ENCODE measurements at places on chromosomes 16 and 17.

- DNase-seq, result no peak
These were observed 56.7 kb downstream of the GRB7 start for GRCh38 chr17:39794249-39794970.

GRCh38 chr16:11564046-11564926 is 22.4 kb downstream of the LITAF start:
- no peak for DNase-seq

DNA sequence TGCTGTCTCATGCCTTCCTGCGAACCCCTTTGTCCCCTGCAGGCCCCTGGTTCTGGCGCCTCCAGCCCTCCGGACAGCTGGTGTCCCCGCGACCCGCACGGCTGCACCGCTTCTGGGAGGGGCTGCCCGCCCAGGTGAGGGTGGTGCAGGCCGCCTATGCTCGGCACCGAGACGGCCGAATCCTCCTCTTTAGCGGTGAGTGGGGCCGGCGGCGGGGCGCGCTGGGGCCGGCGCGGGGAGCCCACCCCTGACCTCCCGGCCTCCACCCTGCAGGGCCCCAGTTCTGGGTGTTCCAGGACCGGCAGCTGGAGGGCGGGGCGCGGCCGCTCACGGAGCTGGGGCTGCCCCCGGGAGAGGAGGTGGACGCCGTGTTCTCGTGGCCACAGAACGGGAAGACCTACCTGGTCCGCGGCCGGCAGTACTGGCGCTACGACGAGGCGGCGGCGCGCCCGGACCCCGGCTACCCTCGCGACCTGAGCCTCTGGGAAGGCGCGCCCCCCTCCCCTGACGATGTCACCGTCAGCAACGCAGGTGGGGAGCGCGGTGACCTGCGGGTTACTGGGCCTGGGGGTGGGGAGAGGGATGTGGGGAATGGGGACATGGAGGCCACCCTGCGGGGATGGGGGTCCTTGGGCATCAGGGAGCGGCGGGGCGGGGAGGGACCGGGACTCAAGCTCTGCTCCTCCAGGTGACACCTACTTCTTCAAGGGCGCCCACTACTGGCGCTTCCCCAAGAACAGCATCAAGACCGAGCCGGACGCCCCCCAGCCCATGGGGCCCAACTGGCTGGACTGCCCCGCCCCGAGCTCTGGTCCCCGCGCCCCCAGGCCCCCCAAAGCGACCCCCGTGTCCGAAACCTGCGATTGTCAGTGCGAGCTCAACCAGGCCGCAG is 7.1 kb upstream of the IL32 start:
- no peak for DNase-seq

DNA sequence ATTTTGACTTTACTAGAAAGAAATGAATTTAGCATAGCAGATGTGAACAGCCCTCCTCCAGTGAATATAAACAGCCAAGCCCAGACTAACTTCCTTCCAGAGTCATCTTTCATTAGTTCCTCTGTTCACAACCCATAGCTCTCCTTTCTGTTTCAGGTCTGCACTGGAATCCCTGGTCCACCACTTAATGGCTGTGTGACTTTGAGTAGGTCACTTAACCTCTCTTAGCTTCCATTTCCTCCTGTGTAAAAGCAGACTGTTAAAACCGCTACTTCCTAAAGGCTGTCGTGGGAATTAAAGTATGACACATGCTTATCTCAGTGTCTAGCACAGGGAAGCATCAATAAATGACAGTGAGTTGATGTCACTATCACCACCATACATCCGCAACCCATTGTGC is 7.5 kb downstream of the SLC6A4 start:
- DNase-seq, result no peak

Measured in CD14-positive monocyte (primary cell).